ENCODE measurements at places on chromosomes 5 and 9.

GRCh38 chr5:153619771-153620170, 129.3 kb downstream of the GRIA1 start:
- peak; percentile 91 for DNase-seq

DNA sequence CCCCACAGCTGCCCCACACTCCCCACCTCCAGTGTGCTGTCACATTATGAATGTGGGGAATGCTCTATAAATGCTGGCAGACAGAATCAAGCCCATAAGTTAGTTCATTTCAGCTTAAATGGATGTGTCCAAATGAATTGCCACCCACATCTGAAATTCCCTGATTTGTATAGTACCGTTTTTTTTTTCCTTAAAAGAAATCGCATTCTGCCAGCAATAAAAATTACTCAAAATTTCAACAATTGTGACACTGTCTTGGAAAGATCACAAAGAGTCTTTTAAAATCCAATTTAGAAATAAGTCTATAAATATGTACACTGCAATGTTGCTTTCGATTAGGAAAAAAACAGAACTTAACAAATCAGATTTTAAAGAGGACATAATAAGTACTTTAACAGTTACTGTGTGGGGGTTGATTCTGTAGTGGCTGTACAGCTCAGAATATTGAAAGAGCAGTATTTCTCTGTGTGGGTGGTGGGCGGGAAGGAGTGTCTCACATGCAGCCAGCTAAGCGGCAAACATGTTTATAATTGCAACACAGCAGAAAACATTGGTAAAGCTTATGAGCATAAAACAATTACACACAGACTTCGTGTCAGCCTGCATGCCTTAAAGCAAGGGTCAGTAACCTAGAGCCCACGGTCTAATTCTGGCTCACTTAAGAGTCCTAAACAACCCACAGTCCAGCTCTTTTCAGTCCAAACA, 24.9 kb upstream of the CSNK1G3 start:
- DNase-seq: peak; percentile 68

GRCh38 chr9:116003397-116003796, 150.2 kb upstream of the PAPPA start:
- no peak for DNase-seq

GRCh38 chr9:13158986-13159385, 120.5 kb downstream of the MPDZ start:
- DNase-seq: no peak

GRCh38 chr5:10199692-10200091, 50.0 kb downstream of the ATPSCKMT start:
- DNase-seq: no peak

GRCh38 chr5:135126688-135127438, 92.8 kb upstream of the PITX1 start:
- DNase-seq: no peak

GRCh38 chr9:4814913-4815312, 22.2 kb downstream of the RCL1 start:
- DNase-seq: no peak

DNA sequence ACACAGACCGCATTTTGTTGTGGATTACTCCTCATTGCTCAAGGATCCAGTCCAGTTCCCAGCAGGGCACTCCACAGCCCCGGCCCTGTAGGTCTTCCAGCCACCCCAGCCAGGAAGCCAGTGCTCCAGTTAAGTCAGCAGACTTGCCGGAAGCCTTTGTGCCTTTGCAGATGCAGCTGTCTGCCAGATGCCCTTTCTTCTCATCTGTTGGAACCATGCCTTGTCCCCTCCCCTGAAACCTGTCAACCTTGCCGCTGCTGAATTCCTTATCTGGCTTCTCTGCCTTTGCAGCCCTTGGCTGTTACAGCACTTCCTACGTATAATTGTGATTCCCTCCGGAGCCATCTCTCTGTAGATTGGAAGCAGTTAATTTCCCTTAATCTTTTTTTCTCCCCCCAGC, 28.4 kb downstream of the PSAT1 start:
- no peak for DNase-seq

- peak; percentile 21 for DNase-seq
Observed at GRCh38 chr5:77957-78804, 13.8 kb upstream of the PLEKHG4B start.

DNA sequence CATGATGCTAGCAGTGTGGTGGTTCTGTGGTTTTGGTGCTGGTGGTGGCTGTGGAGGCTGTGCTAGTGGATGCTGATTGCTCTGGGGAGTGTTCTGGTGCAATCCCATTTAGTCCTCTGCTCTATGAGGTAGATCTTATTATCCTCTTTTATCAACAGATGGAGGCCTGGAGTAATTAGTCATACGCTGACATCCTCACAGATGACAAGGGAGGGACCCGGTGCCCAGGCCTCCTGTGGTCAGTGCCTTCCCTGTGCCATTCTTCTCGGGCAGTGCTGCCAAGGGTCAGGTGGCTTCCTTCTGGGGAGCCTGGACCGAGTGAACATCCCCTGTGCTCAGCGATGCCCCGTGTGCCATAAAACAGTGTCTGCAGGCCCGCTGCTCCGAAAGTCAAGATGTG, 74.5 kb downstream of the COL5A1 start:
- DNase-seq: no peak

- DNase-seq: no peak
Observed at GRCh38 chr9:123528501-123528900, 172.5 kb downstream of the CRB2 start.

DNA sequence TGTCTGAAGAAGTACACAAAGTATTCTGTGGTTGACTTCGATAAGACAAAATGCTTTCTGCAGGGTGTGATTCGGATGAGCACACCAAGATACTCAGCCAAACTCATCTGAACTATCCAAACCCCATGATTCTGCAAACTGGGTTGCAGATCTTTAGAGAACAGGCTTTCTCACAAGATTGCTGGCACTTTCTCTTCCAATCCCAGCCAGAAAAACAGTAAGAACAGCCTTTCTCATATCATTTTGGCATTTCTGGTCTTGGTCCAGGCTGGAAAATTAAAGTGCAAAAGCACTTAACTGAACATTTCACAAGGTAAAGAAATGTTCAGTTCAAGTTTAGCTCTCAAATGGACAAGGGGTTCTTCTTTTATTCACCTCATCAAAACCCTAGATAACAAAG, 269.1 kb downstream of the NR2F1-AS1 start:
- DNase-seq: no peak

Measured in epithelial cell of esophagus (primary cell).